Stimulated activated CD4-positive, alpha-beta T cell treated with anti-CD3 and anti-CD28 coated beads, TNF-alpha, amount 100 ng/mL, for 4 hours (primary cell): ENCODE measurements at places on chromosomes 1 and 21.

DNA sequence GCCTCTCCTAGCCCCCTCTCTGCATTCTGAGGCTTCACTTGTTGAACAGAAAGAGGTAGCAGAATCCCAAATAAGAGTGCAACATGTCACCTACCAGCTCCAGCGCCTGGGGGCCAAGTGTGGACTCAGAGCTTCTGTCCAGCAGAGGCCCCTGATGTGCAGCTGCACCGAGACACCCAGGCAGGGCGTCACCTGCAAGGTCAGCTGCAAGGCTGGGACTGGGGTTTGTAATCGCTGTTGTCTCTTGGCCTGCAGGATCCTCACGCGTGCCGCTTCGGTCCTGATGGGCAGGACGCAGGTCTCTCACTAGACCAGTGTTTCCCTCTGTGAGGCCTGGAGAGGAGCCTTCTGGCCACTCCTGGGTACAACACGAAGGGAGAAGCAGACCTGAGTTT lies 4.3 kb upstream of the SLX9 start:
- no peak for DNase-seq

DNA sequence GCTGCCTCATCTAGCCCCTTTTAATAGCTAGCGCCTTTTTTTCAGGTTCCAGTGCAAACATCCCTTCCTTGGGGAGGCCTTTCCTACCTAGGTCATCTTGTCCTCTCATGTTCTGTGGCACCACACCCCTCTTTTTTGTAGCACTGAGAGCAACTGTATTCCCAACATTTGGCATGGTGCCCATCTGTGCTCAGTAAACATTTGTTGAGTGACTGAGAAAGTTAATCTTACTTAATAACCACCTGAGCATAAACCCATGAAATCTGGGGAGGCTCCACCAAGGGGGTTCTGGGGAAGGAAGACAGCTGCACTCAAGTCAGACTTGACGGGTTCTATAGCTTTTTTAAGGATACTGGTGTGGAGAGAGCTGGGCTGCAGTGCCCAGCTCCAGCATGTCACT lies 90.0 kb downstream of the NOS1AP start:
- DNase-seq = no peak

DNA sequence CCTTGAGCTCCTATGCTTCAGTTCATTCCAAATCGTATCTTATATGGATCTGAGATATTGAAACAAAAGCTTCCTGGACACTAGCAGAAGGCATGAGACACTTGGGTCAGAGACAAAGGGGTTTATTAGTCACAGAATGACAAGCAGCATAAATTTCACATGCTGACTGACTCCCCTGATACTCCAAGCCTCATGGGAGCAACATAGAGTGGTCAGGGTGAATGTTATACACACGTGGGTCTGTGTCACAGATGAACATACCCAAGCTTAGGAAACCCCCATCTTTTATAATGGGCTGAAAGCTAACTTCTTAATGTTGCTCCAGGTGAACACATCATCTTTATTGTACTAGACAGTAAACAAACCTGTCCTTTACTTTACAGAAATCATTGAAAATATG lies 599.9 kb upstream of the RGS18 start:
- DNase-seq = no peak

- no peak for DNase-seq
Measured at GRCh38 chr1:245999697-246000637, 507.1 kb downstream of the SMYD3 start.

- DNase-seq = no peak
Measured at GRCh38 chr21:44557491-44558328, 885 bp downstream of the KRTAP10-3 start.

DNA sequence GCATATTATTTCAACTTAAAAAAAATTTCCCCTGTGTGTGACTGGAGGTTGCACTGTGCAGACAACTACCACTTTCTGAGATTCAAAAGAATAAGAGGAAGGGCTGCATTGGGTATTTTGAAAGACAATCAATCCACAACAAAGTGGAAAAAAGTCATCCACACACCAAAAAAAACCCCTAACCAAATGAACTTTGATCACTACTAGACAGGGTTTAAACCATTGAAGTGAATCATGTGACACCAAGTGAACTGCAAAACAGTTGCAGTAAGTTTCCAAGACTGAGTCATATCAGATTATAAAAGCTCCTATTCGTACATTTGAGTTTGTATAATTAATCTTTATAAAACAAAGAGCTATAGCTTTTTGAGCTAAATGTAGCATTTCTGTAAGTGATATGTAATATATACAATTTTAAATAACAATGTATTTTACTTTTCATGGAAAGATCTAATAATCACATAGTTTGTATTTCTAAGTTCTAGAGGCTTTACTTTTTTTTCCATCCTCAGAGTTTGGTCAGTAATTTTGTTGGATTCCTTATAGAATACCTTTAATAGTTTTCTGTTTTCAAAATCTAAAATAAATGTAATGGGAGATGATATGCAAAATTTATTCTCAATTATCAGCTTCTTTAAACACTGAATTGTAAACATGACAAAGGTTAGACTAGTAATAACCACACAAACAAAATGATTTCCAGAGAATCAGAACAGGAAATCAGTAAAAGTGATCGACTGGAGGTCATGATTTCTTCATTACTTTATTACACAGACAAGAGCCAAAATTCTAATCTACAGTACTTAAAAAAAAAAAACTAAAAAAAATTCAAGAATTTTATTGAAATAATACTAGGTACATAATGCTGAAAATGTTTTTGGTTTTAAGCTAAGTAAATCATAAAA lies 50.5 kb upstream of the GFI1 start:
- no peak for DNase-seq
